GM19239 (cell line): ENCODE measurements at places on chromosomes 16 and 17.

DNA sequence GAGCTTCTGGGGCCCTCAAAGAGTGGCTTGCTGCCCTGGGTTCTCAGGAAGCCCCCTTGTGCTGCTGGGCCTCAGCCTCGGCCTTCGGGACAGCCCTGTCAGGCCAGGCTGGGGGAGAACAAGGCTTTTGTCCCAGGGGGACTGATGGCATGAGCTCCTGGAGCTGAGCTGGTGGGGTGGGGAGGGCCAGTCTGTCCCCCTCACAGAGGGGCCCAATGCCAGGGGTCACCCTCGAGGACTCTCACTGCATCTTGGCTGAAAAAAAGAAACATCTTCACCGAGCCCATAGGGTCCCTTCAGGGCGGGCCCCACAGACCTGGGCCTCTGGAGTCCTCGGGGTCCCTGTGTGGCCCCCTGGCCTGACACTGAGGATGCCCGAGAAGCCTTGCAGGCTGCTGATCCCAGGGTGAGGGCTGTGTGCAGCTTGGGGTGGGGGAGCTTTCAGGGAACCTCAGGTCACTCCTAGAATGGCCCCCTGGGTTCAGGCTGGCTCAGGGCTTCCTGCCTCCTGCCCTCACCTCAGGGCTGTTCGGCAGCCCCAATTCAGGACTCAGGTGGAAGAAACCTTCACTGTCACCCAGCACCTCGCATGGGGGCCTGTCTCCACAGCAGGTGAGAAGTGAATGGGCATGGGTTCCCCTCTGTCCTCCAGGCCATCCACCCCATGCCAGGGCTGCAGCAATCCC, 90.5 kb downstream of the TNFRSF13B start:
- no peak for DNase-seq

DNA sequence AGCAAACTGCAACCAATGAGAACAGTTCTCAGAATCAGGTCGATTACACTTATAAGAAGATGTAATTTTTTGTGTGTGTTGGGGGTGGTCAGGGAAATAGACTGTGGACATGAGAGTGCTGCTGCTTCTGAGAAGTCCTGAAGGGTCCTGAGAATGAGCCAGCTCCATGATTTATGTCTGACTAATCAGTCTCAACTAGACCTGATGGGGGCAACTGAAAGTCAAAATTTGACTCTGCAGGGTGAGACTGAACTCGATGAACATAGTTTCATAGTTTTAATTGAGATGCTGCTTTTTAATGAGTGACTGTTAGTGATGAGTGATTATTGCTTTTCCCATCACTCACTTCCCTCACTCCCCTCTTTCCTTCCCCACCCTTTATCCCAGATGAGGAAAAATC, 37.3 kb downstream of the SMARCE1 start:
- DNase-seq = no peak

GRCh38 chr16:79463841-79464240, 136.7 kb downstream of the MAF start:
- DNase-seq = no peak

- no peak for DNase-seq
Measured at GRCh38 chr17:42305543-42306384, 17.5 kb downstream of the STAT5A start.

DNA sequence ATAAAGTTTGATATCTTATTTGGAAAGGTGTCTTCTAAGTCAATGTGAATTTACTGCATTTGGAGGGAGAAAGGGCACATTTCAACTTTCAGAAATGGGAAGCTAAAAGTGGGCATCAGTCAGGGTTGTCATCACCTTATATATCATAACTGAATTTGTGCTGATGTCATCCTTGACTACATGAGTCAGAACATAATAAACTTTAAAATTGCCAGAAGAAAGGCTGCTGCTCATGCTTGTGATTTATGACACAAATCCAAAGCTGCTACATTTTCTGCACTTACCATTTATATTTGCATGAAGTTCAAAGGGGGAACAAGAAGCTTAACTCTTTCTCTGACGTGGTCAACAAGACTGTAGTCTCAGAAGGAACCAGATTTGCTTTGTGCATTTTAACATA, 196.6 kb downstream of the UTP18 start:
- no peak for DNase-seq

DNA sequence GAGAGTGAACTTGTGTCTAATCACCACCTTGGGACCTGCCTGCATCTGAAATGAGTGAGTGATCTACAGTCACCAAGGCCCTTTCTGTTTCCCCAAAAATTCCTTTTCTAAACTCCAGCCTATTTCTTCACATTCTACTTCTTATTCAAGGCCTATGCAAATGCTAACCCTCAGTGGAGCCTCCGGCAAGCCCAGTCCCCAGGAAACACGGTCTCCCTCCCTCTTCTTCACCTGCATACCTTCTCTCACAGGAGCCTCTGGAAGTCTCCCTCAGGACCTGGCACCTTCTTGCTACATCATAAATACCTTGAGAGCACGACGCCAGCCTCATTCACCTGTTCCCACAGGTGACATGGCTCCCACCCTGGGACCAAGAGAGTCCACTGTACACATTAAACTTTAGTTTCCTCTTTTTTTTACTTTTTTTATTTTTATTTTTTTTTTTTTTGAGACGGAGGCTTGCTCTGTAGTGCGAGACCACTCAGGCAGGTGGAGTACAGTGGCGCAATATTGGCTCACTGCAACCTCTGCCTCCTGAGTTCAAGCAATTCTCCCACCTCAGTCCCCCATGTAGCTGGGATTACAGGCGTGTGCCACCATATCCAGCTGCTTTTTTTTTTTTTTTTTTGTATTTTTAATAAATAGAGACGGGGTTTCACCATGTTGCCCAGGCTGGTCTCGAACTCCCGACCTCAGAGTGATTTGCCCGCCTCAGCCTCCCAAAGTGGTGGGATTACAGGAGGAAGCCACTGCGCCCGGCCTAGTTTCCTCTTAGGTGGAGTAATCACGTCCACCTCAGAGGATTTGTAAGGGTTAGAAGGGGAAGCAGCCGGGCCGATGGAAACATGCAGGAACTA, 97.3 kb downstream of the ANKRD11 start:
- no peak for DNase-seq

- DNase-seq = no peak
Measured at GRCh38 chr17:2192367-2193057, 111.1 kb downstream of the SMG6 start.

GRCh38 chr17:45876539-45876938, 17.8 kb upstream of the MAPT start:
- no peak for DNase-seq

GRCh38 chr17:38674014-38674748, 576 bp downstream of the EPOP start:
- no peak for DNase-seq

DNA sequence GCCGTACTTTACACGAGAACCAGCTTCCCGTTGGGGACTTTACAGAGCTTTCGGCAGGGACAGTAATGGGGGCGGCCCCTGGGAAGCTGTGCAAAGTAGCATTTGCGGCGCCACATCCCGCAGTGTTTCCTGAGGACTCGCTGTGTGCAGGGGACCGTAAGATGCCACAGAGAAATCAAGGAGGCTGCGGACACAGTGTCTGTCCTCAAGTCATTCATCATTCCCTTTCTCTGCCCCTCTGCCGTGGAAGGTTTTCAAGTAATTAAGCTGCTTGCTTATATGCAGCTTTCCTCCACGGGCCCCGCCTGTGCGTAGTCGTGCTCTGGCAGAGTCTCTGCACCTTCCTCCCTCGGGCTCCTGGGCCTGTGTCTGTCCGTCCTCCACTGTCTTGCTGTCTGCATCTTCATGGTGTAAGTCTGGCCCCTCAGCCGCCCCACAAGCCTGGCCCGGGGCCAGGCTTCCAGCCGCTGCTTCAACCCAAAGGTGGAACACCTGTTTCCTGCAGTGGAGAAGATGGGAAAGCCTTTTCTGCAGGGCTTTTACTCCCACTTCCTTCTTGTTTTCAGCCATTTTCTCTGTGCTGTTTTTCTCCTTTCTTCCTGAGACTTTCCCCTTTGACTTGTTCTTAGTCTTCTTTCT, 216.9 kb upstream of the CHMP6 start:
- no peak for DNase-seq

- no peak for DNase-seq
Measured at GRCh38 chr17:28033972-28034714, 8.3 kb upstream of the NLK start.

- DNase-seq = no peak
Measured at GRCh38 chr17:55898195-55898594, 147.3 kb downstream of the PCTP start.

- DNase-seq = no peak
Measured at GRCh38 chr17:40024901-40025300, 9.7 kb downstream of the CSF3 start.

GRCh38 chr16:69532641-69533455, 32.9 kb upstream of the NFAT5 start:
- DNase-seq = no peak

DNA sequence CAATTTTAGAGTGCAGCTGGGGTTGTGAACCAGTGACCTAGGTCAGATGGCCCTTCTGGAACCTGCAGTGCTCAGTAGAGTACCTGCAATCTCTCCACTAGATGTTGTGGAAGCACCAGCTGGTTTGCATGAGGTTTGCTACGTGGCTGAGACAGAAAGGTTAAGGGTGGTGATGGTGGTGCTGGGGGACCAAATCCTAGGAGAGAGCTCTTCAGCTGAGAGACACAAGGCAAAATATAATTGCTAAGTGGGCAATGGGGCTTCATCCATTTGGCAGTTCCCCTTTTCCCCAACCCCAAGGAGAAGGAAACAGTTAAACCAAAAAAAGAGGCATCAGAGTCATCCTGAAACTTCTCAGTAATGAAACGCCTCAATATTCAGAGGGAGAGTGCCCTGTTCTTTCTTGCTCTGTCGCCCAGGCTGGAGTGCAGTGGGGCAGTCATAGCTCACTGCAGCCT, 13.9 kb downstream of the ITPRIPL2 start:
- DNase-seq = no peak
